ENCODE measurements at places on chromosomes 16 and 17. TPM values are rescaled to one million over a fixed set of nuclear protein-coding genes. Genes with fewer than 3 reads are reported as not detected.
A peak's percentile ranks its signal among the peaks of the same experiment; 100 is the strongest.

Gene PRDM7
- not detected for total RNA-seq

Gene TBCD
- total RNA-seq = 118 TPM

DNA sequence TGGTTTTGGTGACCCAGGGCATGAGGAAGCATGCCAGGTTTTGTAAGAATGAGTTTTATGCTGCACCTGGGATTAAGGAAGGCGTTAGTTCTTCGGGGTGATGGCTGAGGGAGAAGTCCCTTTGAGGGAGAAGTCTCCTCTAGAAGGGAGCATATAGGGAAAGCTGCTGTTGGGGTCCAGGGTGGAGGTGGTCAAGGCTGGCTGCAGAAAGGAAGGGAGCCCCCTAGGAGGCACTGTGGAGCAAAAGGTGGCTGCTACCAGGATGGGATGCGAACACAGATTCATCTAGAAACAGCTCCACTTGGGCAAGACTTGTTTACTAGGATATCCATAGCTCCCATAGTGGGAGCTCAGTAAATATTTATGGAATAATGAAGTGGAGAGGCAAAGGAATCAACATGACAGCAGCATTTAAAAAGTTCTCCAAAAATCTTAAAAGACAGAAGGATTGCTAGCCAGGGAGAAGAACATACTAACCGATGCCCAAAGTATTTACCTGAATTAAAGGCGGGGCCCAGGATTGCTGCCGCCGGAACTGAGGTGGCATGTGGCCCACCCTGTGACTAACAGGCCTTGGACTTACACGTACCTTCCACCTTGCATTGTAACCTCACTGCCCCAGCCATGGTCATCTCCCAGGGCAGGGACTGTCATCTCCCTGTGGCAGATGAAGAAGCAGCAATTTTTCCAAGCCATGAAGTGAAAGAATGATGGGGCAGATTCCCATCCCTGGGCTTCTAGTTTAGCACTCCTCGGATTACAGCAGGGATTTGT, 7.1 kb upstream of the LPCAT2 start:
- no peaks in the 10 kb centered on the region for H3K27me3 ChIP-seq
- no peak overlapping the region for H3K27ac ChIP-seq
- no peaks in the 10 kb centered on the region for H3K36me3 ChIP-seq

- H3K4me1 ChIP-seq = peaks cover 4% of the 10 kb centered on the region
- H3K27me3 ChIP-seq = no peaks in the 10 kb centered on the region
- H3K36me3 ChIP-seq = peaks cover 5% of the 10 kb centered on the region
- no peak for DNase-seq
- peak overlapping the region; percentile 97 for H3K27ac ChIP-seq
- H3K4me3 ChIP-seq = peak overlapping the region; percentile 86
These were observed 1.0 kb downstream of the LYRM1 start for GRCh38 chr16:20901436-20902112.

Gene ZFPM1
- total RNA-seq = 3.4 TPM

- H3K36me3 ChIP-seq = no peaks in the 10 kb centered on the region
- no peaks in the 10 kb centered on the region for H3K4me1 ChIP-seq
- DNase-seq = peak; percentile 54
- H3K4me3 ChIP-seq = no peak overlapping the region
- no peak overlapping the region for H3K27ac ChIP-seq
These were observed 100.7 kb downstream of the LYRM1 start for GRCh38 chr16:21001262-21001661.

DNA sequence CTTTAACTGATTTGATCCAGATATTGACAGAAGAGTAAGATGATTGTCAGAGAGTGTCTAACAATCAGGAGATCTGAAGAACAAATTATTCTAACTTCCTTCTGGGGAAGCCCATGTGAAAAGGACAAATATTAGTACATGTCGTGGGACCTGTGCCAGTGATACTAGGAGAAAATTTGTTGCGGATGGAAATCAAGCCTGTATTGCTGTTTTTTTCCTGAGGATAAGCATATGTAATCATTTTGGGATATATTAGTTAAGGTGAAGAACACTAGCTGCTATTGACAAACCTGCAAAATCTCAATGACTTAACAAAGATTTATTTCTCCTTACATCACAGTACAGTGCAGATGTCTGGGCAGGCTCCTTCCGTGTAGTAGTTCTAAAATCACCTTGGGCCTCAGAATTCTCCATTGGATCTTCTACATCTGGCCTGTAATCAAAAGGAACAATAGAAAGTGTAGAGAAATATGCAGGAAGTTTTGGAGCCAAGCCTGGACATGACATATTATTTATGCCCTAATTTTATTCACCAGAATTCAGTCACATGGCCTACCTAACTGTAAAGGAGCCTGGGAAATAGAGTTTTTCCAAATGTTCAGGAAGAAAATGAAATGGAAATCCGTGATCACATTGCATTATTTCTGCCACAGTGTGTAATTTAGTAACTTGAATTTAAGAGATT, 58.3 kb downstream of the CYB561 start:
- H3K27me3 ChIP-seq = no peaks in the 10 kb centered on the region
- H3K4me1 ChIP-seq = no peaks in the 10 kb centered on the region
- H3K36me3 ChIP-seq = no peaks in the 10 kb centered on the region
- H3K27ac ChIP-seq = no peak overlapping the region
- no peak overlapping the region for H3K4me3 ChIP-seq

DNA sequence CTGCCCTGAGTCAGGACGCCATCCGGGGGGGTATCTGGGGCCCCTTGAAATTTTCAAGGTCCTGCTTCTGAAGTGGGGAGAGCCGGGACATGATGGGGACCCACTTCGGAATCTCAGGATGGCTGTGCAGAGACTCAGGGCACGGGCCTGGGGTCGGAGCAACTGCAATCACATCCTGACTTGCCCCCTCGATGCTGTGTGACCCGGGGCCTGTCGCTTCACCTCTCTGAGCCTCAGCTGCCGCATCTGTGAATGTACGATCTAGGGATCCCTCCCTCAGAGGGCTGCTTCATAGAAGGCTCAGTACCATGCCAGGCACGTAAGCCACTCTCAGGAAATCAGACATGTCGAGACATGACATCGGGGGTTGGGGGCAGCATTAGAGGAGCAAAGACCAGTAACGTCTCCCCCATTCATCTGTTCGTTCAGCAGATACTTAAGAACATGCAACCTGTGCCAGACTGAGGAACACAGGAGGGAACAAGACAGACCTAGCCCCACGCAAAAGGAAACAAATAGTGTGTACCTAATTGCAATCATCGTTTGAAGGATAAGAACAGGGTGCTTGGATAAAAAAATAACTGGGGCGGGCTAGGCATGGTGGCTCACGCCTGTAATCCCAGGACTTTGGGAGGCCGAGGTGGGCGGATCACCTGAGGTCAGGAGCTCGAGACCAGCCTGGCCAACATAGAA, 229.6 kb downstream of the PARN start:
- no peak for DNase-seq
- 0 out of 2 replicates have a peak, but pooled peaks cover 6% of the 10 kb centered on the region for H3K4me1 ChIP-seq
- H3K36me3 ChIP-seq = no peaks in the 10 kb centered on the region
- H3K27me3 ChIP-seq = no peaks in the 10 kb centered on the region
- no peak overlapping the region for H3K4me3 ChIP-seq

Gene KIF2B
- not detected for total RNA-seq

DNA sequence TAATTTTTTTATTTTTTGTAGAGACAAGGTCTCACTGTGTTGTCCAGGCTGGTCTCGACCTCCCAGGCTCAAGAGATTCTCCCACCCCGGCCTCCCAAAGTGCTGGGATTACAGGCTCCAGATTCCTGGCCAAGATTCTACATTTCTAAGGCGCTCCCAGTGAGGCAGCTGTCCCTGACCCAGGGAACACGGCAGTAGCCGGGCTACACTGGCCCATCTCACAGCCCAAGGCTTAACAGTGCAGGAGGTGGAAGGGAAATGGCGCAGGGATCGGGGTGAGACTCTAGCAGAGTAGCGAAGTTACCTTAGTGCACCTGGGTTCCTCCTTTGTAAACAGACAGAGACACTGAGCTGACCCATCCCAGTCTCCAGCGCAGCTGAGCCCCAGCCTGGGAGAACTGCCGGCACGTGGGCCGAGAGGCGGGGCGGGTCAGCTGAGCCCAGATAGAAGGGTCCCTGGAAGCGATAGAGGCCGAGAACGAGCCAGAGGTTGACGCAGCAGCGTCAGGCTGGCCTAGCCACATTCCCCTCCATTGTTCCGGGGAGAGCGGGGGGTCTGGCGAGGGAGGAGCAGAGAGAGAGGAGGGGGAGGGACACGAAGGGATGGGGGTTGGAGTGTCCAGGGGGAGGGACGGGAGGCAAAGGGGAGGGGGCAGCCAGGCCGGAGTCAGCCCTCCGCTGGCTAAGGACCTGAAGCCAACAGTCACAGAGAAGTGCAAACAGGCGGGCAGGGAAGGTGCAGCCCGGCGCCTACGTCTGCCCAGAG, 2.5 kb downstream of the CARHSP1 start:
- DNase-seq = peak; percentile 87
- H3K27me3 ChIP-seq = no peaks in the 10 kb centered on the region
- peaks cover 3% of the 10 kb centered on the region for H3K36me3 ChIP-seq
- H3K27ac ChIP-seq = peak overlapping the region; percentile 53
- H3K4me1 ChIP-seq = peaks cover 37% of the 10 kb centered on the region

- peaks cover 17% of the 10 kb centered on the region for H3K36me3 ChIP-seq
- H3K4me3 ChIP-seq = no peak overlapping the region
- no peak overlapping the region for H3K27ac ChIP-seq
- peaks cover 8% of the 10 kb centered on the region for H3K27me3 ChIP-seq
- peaks cover 9% of the 10 kb centered on the region for H3K4me1 ChIP-seq
These were observed 2.7 kb downstream of the ALDOC start for GRCh38 chr17:28573966-28574480.

All from H1 (cell line).